Stimulated activated CD4-positive, alpha-beta T cell treated with anti-CD3 and anti-CD28 coated beads, Interleukin-4, amount 100 ng/mL, for 4 hours (primary cell): ENCODE measurements at places on chromosomes 1 and 21.

- no peak for DNase-seq
Observed at GRCh38 chr1:7692005-7692404, 79.1 kb upstream of the VAMP3 start.

DNA sequence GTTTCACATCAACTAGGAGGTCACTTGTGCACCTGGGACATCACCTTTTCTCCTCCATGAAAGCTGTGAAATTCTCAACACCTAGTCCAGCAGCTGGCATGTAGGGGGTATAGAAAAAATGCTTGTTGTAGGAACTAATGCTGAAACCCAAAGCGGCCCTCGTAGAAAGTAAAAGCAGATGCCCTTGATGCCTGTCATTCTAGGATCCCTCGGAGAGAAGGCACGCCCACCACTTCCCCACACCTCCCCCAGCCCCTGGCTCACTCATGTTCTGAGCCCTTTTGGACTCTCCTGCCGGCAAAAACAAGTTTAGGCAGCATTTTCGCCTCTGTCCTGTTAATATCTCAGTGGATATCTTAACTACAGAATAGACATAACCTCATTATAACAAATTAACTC, 36.5 kb downstream of the RIPK4 start:
- DNase-seq: no peak

DNA sequence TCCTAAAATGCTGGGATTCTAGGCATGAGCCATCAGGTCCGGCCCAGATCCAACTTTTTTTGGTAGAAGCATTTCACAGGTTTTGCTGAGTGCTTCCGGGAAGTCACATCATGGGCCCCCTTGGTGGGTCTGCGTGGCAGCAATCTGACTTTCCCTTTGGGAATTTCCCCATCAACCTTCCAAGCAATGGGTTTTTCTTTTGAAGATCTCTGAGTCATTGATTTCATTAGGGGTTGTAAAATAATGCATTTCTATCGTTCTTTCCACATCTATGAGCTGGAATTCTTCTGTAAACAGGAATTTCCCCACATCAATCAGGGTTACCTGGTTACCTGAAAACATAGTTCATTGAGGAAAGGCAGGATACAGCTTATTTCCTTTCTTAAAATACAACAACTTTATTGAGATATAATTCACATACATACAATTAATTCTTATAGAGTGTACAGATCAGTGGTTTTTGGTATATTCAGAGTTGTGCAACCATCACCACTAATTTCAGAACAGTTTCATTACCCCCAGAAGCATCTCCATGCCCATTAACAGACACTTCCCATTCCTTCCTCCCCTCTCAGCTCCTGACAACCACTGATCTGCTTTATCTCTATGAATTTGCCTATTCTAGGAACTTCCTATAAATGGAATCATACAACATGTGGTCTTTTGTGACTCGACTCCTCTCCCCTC, 9.9 kb upstream of the ZBTB17 start:
- DNase-seq: no peak

DNA sequence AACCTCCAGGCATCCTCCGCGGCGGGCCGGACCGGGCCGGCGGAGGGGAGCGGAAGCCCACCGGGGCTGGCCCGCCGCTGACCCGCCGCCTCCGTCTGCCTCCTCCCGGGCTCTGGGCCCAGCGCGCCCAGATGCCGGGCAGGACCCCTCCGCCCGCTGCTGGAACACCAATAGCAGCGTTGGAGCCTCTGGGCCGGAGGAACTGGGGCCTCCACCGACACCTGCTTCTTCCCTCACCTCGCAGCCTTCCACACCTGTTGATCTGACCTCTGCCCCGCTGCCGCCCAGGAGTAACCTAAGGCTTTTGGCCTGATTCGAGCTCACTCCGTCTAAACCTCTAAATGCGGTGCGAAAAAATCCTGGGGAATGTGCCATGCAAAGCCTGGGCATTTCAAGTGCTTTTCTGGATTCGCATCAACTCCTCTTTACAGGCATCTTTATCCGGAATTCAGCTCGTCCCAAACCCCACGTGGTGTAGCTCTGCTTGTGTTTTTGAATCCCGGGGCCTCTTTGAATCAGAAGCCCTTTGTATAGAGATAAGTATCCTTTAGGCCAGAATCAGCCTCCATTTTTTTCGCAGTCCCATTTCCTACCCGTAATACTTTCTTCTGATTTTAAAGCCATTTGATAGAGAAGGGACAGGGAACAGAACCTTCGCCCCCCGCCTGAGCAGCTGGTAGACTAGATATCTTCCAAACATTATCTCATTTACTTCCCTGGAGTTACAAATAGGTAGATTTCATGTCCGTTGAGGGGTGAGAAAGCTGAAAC, 680 bp upstream of the CNN3 start:
- no peak for DNase-seq

- DNase-seq: no peak
Observed at GRCh38 chr1:95640746-95641145, 406.7 kb downstream of the RWDD3 start.

- no peak for DNase-seq
Observed at GRCh38 chr1:217528271-217528670, 102.6 kb downstream of the GPATCH2 start.

GRCh38 chr1:3073489-3074296, 4.7 kb downstream of the PRDM16 start:
- DNase-seq: no peak

DNA sequence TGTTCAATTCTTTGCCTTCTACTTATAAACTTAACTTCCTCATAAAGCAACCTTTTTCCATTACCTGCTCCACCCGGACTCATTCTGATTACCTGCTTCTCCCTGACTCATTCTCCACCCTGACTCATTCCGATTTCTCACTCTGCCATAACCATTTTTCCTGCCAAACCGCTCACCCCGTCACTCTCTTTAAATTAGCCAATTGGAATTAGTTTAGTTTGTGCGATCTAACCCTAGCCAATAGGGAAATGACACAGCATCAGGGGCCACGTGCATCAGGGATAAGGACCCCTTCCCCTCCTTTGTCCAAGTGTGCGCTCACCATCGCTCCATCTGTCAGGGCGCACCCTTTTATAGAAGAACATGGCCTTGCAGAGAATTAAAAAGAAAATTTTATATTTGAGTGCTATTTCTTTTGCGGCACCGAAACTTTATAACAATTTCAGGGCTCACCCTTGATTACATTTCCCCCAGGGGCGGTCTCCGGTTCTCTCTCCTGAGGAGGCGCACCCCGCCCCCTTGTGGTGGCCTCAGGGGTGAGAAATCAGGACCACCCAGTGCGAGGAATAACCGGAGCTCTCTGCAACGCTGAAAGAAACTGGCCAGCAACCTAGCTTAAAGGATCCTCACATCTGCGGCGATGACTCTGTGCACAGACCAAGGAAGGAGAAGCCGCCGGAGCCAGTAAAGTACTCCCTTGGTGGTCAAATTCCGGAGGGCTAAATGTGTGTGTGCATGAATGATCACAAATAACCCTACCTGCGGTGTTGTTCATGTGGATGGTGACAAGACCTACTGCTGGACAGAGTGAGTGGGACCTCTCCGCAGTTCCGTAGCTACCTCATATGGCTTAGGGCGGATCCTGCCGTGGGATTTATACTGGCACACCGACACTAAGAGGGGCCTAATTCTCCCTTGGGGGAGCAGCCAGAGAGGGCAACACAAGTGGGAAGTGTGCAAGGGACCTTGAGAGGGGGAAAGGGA, 30.3 kb upstream of the CBR3 start:
- peak; percentile 52 for DNase-seq

GRCh38 chr1:5513179-5513578, 479.0 kb downstream of the NPHP4 start:
- DNase-seq: no peak

DNA sequence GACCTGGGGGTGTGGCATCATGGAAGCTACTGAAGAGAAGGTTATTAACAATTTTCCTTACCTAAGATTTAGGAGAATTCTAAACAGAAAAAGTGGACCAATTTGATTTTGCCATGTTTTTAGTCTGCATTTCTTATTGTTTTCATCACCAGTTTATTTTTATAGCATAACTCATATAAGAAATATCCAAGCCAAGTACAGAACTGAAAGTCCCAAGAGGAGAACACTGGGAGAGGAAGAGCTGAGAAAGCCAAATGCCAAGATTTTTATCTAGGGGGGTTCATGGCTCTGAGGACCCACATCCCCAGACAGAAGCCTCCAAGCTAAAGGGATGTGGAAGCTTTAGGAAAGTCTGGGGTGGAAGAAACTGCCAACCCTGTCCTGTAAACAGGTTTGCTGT, 109.4 kb upstream of the DUSP10 start:
- DNase-seq: no peak

DNA sequence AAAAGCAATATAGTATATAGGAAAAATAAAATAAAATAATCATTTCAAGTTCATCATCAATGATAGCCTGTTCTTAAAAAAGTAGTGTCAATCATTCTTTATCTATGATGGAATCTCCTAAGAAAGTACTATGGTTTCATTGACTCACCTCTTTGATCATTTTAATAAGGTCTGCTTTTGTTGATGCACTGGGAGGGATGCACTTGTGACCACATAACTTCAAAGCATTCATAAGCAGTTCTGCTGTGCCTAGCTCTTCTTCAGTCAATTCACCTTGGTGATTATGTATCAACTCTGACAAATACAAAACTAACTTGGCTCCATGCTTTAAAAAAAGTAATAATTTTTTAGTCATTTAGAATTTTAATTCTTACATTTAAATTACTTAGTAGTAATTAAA, 84.8 kb upstream of the GNG4 start:
- no peak for DNase-seq

DNA sequence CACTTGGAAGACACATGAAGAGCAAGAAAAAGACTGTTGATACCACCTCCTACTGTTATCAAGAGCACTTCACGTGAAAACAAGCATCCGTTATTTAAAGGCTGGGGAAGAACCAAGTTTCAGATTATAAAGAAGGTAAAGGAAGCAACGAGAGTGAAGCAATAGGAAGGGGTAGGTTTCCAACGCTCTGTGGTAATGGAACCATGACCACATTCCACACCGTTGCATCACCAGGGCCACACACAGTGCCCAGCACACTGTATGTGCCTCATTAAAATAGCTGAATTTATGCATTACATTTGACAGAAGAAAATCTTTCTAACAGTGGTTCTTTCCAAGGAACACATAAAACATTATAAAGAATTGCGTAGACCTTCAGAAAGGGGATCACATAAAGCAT, 435.8 kb downstream of the MRPL39 start:
- no peak for DNase-seq

DNA sequence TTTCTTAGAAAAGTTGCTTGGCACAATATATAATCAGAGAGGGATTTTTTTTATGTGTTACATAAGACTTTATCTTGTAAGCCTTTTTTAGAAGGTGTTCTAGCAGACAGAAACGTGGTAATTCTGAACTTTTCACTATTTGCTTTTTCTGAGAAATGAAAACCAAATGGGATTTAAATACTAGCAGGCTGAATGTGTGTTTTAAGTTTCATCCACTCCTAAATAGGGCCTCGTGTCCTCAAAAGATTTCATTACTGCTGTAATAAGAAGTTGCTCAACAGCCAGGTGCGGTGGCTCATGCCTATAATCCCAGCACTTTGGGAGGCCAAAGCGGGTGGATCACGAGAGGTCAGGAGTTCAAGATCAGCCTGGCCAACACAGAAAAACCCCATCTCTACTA, 44.7 kb upstream of the FMO2 start:
- no peak for DNase-seq

DNA sequence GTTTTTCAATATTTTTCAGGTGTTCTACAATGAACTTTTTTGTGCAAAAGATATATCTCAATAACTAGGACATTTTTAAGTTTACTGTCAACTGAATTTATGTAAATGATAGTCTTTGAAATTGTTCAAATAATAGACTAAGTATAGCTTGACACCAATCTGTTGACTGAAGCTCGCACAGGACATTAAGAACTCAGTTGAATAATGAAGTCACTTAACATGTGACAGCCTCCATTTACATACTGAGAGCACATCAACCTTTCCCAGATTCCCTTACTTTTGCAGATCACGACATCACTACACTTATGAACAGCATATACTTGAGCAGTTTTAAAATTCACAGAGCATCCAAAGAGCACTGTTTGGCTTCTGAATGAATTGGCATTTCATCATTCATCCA, 268.2 kb downstream of the LRRC7 start:
- no peak for DNase-seq

- no peak for DNase-seq
Observed at GRCh38 chr21:24737296-24737850, 869.9 kb downstream of the MRPL39 start.

GRCh38 chr1:11157867-11158266, 31.3 kb upstream of the ANGPTL7 start:
- DNase-seq: no peak

GRCh38 chr21:45467221-45467779, 62.3 kb downstream of the COL18A1 start:
- no peak for DNase-seq
